Fibroblast of skin of abdomen (primary cell): ENCODE measurements at places on chromosomes 5 and 9.

- DNase-seq = no peak
Observed at GRCh38 chr9:91921371-91921770, 28.7 kb downstream of the ROR2 start.

DNA sequence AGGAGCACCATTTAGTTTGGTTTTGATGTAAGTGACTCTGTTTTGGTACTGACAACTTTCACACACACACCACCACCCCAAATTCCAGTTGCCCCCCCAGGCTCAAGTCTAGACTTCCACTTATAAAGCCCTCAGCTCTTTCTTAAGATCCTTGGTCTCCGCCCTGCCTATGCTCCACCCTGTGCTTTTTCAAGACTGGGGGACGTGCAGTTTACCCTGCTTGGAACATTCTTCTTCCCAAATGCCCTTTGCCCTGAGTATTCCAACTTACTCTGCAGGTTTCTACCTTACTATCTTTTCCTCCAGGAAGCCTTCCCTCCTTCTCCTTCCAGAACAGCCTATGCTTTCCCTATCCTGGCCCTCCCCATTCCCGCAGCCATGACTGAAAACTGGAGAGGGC lies 1.5 kb upstream of the TRIM14 start:
- DNase-seq = no peak

GRCh38 chr5:132205385-132206125 lies 22.1 kb downstream of the P4HA2 start:
- peak; percentile 36 for DNase-seq

- no peak for DNase-seq
Observed at GRCh38 chr5:79378510-79379186, 135.3 kb downstream of the HOMER1 start.

DNA sequence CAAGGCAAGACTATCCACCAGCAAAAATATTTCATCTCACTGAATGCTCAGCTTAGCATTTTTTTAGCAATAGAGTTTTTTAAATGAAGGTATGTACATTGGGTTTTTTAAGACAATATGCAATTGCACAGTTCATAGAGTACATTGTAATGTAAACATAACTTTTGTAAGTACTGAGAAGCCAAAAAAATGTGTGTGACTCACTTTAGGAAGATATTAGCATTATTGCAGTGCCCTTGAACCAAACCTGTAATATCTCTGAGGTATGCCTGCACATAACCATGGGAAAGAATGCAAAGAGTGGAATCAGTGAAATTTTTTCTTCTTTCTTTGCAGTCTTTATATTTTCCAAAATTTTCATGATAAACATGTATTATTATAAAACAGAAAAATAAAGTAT lies 1533.3 kb upstream of the WWC1 start:
- DNase-seq = peak; percentile 20

GRCh38 chr5:67393211-67393610 lies 196.6 kb upstream of the CD180 start:
- DNase-seq = no peak
